Hippocampal formation (tissue), 2 donors: ENCODE measurements at places on chromosomes 6 and 20.

DNA sequence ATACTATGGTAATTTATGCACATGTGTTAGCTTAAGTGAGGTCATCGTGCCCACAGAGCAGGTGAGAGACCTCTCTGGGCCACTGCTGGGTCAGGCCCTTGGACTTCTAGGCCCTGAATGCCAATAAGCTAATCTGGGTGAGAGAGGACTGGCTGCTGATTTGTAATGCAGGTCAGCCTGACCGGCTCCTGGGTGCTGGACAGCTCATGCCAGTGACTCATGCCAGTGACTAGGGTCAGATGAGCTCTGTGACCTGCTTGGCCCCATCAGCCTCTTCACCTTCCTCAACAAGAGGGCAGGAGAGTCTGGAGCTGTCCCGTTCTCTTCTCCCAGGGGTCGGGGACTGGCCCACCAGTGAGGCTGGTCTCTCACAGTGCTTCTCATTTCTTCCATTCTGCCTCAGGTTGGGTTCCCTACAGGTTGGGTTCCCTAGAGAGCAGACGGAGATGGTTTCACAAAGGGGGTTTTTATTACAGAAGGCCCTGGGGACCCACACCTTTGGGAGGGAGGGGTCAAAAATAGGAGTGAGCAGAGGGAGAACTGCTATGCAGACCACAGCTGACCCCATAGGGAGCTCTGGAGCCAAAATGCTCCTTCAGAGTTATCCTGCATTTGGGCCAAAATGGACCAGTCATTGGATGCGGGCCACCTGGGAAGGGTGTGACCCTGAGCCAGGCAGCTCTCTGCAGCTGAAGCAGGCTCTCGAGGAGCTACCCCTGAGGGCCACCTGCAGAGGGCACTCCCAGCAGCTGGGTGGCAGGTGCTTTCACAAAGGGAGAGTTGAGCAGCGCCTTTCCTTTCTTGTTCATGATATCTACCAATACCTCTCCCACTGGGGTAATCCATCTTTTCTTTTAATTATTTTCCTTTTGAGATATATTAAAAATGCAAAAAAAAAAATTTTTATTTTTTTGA, 2.2 kb upstream of the OXT start:
- DNase-seq, result no peak

DNA sequence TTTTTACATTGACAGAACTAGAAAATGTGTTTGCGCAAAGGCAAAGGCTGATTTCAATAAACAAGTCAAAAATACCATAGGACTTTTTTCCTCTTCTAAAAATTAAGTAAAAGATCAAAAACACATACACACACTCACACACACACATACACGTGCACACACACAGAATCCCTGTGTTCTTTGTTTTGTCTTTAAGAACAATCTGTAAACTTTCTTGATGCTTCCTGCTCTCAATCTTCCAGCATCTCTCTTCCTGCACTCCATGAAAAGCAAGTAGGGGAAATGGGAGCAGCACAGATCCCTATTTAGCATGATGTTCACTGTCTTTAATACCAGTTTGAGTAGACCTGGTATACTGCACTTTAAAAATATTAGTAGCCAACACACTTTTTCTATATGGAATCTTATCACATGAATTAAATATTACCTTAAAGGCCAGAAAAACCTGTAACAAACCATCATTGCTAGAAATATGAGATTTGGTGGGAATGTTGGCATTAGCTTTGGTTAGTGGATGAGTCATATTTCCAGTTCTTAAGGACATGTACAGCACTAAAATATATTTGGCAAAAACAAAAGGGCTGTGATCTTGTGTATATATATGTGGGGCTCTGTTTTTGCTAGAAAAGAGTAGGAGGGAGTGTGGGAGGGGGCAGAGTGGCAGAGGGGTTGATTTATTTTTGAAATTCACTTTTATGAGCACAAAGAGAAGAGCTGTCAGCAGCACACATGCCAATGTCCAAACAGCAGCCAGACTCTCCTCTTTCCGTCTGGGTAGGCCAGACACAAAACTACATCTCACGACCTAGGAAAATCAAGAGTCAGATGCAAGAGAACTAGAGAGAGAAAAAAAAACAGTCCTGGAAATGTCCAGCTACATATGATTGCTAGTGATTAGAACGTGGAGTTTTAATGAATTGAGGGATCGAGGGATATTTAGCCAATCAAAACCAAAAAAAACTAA, 4.6 kb downstream of the PTPRK start:
- no peak for DNase-seq

DNA sequence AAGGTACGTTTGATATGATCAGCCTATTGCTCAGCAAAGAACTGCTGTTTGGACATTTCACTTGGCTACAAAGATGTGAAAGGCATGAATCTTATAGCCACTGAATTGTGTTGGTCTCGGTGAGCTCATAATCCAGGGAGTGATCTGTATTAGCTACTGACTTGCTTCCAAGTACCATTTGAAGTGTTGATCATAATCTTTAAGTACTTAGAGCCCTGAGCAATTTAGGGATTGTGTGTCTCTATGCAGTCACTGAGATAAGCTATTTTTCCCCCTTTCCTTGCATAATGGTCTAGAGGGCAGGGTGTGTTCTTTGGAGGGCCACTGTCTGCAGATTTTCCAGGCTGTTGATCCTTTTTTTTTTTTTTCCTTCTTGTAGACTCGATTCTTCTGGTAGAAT, 393.6 kb downstream of the ESR1 start:
- no peak for DNase-seq

- DNase-seq, result no peak
Observed at GRCh38 chr6:110013386-110013785, 35.3 kb downstream of the GPR6 start.

- no peak for DNase-seq
Observed at GRCh38 chr6:39279539-39279938, 34.7 kb downstream of the KCNK17 start.
